ENCODE measurements at places on chromosomes 5 and 9.

DNA sequence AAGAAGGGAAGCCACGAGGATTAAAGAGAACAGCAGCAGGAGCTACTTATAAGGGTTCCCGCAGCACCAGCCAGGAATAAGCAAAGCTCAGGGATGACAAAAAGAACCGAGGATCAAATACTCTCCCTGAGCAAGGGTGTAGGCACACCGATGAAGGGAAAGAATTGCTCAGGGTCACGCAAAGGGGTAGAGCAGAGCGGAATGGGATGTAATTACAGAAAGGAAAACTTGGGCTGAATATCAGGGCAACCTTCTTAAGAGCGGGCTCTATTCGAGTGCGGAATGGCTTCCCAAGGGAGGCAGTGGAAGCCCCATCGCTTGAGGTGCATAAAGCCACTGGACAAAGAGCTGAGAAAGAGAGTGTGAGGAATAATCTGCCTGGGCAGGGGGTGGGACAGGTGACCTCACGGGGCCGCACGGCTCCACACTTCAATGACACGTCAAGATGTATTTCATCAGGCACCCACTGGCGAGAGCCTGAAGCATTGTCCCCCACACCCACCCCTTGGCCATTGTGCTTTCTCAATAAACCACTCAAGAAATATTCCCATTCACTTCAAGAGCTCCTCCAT lies 162.2 kb downstream of the EBF1 start:
- no peak for DNase-seq

- DNase-seq = no peak
Observed at GRCh38 chr5:118249386-118249785, 739.0 kb downstream of the DTWD2 start.

- no peak for DNase-seq
Observed at GRCh38 chr9:20361656-20362570, 260.4 kb downstream of the MLLT3 start.

GRCh38 chr5:159916841-159917761 lies 819 bp downstream of the ADRA1B start:
- DNase-seq = no peak

DNA sequence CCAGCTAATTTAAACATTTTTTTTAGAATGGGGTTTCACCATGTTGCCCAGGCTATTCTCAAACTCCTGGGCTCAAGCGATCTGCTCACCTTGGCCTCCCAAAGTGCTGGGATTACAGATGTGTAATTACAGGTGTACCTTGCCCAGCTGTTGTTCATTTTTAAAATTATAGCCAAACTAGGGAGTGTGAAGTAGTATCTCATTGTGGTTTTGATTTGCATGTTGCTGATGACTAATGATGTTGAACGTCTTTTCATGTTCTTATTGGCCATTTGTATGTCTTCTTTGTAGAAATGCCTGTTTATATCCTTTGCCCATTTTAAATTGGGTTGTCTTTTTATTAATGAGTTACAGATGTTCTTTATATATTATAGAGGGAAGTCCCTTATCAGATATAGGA lies 31.5 kb downstream of the EHMT1 start:
- no peak for DNase-seq

- peak; percentile 81 for DNase-seq
Observed at GRCh38 chr9:87324613-87325194, 173.0 kb upstream of the DAPK1 start.

- no peak for DNase-seq
Observed at GRCh38 chr5:139982157-139982974, 60.7 kb downstream of the NRG2 start.

DNA sequence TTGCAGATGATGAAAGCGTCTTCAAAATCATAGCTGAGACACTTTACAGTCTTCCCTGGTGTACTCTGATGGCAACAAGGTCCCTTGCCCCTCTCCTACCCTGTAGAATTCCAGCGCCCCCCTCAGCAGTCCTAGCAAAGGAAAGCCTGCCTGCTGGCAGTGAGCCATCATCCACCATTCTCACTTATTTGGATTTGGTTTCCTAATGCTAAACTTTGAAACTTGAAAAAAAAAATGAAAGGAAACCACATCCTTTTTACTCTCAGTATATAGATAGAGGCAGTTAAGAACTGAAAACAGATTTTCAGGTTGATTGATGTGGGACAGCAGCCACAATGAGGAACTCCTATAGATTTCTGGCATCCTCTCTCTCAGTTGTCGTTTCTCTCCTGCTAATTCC lies at the start of gene GZMA:
TSS of gene GZMA (plus strand) at position 299 of the 400 bp plus-strand sequence. CDS start at position 336, 37 bp downstream.
- no peak for DNase-seq

GRCh38 chr9:72997387-72997995 lies 44.6 kb upstream of the ALDH1A1 start:
- DNase-seq = no peak

DNA sequence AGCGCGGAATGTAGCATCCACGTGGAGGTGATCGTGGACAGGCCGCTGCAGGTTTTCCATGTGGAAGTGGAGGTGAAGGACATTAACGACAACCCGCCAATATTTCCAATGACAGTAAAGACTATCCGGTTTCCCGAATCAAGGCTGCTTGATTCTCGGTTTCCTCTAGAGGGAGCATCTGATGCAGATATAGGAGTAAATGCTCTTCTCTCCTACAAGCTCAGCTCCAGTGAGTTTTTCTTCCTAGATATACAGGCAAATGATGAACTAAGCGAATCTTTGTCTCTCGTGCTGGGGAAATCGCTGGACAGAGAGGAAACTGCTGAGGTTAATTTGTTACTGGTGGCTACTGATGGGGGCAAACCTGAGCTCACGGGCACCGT lies 598 bp downstream of the PCDHA2 start:
- DNase-seq = peak; percentile 49

DNA sequence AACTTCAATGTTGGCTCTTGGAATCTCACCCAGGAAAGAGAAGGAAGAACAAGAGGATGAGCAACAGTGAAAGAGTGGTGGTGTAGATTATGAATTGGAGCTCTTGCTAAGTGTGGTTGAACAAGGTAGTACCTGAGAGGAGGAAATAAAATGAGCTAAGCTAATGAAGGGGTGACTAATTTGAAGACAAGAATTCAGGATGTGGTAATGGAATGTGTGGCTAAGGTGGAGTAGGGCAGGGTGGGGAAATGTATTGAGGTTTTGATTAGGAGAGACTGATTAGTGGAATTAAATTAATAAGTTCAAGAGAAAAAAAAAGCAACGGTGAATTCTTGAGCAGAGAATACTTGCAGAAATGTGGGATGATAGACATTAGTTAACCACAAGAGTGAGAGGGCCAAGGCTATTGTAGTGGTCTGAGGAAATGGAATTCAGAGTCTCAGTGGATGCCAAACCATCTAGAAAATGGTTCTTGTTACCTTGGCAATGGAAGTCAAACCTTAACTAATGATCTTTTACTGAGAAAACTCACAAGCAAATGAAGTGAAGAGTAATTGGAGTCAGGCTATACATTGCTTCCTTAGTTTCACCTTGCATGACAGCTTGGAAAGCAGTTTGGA lies 648.3 kb upstream of the ZNF608 start:
- no peak for DNase-seq

DNA sequence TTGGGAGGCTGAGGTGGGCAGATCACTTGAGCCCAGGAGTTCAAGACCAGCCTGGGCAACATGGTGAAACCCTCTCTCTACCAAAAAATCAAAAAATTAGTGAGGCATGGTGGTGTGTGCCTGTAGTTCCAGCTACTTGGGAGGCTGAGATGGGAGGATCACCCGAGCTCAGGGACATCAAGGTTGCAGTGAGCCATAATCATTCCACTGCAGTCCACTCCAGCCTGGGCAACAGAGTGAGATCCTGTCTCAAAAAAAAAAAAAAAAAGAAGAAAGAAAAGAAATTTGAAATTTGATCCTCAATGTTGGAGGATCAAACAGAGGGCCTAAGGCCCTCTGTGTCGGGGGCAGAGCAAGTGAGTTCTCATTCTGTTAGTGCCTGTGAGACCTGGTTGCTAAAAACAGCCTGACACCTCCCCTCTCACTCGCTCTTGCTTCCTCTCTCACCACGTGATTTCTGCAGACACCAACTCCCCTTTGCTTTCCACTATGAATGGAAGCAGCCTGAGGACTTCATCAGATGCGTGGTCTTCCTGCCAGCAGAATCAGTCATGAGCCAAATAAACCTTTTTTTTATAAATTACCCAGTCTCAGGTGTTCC lies 8.4 kb upstream of the GOLPH3 start:
- no peak for DNase-seq

GRCh38 chr9:2634818-2635217 lies 13.2 kb downstream of the VLDLR start:
- DNase-seq = no peak

- peak; percentile 72 for DNase-seq
Observed at GRCh38 chr5:13478831-13479465, 465.5 kb downstream of the DNAH5 start.

Measured in pons (tissue), 1 donor.